NCI-H69 (cell line): ENCODE measurements at places on chromosomes 13 and 19.

- no peak for DNase-seq
These were observed 207.3 kb downstream of the TEX29 start for GRCh38 chr13:111527614-111528229.

GRCh38 chr13:50951366-50951765 is 41.8 kb downstream of the RNASEH2B start:
- DNase-seq, result no peak

- DNase-seq, result no peak
These were observed 4.9 kb downstream of the TMED1 start for GRCh38 chr19:10830931-10831779.

DNA sequence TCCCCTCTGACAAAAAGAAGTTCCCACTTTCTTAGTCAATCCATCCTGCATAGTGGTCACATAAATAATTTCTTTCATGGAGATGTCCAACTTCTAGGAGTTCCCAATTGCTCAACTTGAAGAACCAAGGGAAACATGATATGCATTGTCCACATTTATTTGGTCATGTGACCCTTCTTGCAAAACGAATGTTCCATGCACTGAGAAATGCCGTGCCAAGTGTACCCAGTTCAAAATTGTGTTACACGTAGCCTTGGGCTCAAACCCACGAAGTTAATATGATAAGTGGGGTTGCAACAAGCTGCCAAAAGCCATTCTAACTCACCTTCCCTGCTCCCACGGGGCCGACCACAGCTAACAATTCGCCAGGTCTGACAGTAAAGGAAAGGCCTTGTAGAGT is 113.1 kb downstream of the ABCC4 start:
- no peak for DNase-seq

DNA sequence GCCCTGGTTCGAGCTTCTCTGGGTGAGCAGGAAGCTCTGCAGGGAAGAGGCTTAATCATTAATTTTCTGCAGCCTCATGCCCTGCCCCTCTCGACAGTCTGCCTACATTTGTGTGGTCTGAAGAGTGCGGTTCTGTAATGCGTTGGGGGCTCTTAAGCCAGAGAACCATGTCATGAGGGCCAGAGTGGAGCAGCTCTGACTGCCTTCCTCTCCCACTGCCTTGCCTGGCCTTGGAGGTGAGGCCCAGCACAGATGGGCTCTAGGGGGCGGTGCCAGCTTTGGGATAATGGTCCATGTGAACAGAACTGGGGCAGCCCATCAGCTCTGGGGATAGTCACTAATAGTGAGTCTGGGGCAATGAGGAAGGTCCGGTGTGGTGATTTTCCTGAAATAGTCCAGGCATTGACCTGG is 5.7 kb downstream of the FGF9 start:
- DNase-seq, result peak; percentile 44

DNA sequence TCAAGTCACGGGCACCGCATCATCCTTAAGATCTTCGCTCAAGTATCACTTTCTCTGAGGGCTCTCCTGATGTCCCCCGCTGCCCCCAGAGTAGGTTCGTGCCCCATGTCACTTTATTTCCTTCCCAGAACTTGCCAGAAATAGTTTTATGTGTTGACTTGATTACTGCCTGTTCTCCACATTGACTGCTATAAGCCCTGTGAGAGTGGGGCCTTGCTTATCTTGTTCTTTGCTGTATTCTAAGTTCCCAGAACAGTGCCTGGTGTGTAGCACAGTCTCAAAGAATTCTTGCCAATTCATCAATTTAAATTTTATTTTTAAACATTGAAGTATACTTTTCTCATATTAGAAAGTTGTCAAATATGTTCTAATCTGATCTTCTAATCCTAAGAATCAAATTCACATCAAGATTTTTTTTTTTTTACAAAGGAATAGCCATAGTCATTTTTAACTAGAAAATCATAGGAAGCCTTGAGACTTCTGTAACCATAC is 32.1 kb upstream of the GPR183 start:
- no peak for DNase-seq

GRCh38 chr13:39931505-39931904 is 276.0 kb downstream of the COG6 start:
- DNase-seq, result no peak

GRCh38 chr13:94988654-94989053 is 276.3 kb upstream of the SOX21 start:
- no peak for DNase-seq

DNA sequence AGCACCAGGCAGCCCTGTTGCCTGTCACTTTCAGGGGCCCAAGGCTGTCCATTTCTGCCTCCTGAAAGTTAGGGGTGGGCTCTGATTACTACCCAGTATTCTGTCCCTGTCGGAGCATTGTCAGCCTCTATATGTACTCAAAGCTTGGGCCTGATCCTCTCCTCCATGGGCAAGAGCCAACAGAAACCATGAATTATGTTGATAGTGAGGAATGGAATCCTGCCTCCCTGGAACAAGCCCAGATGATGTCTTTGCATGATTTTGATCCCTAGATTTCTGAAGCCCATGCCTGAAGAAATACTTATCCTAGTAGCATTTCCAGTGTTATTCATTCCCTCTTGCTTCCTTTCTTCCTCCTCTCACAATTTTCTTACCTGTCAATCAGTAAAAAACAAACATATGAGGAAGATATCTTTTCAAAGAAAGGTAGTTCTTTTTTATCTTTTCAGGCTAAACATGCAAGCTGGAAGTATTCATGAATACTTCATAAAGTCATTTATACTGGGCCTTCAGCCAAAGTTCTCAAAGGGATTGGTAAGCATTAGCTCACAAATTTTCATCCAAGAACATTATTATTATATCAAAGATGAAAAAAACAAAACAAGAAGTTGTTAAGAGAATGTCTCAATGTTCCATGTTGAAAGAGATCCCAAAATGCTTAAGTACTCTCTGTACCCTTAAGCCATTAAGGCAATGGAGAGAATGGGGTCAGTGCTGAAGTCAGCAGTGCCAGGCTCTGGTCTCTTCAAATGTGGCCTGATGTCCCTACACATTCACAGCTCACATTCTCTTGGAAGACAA is 171.7 kb downstream of the NHLRC3 start:
- no peak for DNase-seq

DNA sequence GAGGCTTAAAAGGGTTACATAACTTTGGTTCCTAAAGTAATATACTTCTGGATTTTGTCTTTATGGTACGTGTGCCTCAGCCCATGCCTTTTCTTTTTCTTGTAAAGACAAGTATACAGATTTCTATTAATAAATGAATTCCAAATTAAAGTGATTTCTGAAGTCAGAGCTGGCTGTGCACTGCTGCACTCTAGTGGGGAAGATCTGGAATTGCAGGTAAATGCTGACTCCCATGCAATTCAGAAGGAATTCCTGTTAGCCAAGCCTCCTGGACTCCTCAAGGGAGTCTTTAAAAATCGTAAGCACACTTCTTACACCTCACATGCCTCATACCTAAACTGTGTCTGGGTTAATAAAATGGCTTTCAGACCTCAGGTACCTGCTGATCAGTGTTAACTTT is 118.4 kb upstream of the SLC7A1 start:
- DNase-seq, result no peak

DNA sequence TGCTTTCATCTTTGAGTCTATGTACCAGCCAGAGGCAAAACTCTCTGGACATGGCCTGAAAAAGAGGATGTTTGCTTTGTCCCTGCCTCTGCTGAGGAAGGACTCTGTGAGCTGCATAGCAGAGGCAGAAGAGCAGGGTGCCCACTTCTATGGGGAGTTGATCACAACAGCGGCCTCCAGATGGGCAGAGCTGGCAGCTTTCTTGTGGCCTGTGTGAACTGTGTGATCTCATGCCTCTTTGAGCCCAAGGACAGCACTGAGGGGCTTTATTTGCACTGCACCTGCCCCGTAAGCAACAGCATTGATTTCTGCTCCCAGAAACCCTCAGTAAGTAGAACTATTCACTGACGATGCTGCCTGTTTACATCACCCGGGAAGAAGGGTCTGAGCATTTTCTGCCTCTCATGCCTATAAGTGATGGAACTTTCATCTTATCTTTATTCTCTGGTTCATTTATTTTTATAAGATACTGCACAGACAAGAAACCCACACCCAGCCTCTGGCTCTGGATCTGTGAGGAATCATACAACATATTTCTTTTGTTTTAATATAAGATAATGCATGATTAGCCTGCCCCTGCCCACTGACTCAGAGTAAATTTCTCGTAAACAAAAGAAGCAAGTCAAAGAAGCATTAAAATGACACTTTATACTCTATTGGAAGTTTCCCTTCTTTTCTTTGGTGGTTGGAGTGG is 244.2 kb upstream of the SOX21 start:
- no peak for DNase-seq

DNA sequence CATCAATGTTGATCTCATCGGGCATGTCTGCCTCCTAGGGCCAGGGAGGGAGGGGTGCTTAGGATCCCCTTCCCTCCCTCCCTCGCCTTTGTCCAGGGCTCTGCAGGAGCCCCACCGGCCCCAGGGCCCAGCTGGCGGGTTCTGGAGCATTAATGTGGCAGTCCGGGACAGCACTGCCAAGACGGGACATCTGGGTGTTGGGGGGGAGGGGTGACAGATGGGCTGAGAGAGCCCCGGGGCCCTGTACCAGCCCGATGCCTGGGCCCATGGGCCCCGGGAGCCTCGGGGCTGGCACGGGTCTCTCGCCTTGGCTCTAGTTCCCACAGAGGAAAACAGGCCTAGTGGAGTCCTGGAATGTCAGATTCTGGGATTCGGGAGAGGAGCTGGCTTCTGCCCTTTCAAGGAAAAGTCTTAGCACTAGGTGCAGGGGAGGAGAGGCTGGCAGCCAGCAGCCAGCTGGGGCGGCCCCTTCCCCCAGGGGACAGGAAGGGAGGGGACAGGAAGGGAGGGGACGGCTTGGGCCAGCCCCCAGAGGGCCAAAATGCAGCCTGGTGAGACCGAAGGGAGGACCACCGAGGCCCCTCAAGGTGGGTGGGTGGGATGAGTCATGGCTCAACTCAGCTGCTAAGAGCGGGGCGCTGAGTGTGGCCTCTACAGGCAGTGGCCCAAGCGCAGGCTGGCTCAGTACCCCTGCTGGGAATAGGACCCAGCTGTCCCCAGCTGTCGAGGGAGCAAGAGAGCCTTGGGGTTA is 3.1 kb downstream of the PPP1R14A start:
- no peak for DNase-seq

- DNase-seq, result no peak
These were observed 31.3 kb upstream of the ADGRL1 start for GRCh38 chr19:14237014-14237941.

DNA sequence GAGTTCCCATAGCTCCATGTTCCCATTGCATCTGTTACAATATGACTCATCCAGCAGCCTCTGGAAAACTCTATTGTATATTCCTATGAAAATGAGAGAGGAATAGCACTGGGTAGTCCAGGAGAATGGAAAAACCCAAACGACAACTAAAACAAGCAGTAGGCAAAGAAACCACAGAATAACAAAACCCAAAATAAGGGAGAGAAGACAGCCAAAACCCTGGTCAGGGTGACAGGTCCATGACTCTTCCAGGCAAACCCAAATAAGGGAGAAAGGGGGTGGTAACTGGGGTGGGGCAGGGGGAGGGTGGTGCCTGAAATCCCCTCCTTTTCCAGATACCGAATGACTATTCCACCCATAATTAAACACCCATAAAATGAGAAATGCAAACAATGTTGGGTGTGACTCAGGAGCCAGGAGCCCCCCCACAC is 4.0 kb upstream of the ZNF8 start:
- peak; percentile 43 for DNase-seq

DNA sequence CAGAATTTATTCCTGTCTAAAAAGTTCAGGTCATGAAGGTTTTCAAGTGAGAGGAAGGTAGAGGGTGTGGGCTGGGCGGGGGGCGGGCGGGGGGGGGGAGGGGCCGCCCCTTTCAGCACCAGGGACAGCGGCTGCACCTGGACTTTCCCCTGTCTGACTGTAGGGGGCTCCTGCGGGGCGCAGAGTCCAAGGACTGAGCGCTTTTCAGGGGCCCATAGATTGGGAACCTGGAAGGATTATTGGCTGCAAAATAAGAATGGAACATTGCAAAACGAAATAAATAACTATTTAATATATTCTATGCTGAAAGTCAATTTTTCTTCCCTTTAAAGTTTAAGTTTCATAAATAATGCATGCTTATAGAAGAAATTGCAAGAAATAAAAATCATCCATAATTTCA is 8.9 kb upstream of the CYP4F3 start:
- DNase-seq, result peak; percentile 18

GRCh38 chr19:36963280-36963679 is 47.1 kb downstream of the ZNF568 start:
- peak; percentile 93 for DNase-seq

GRCh38 chr19:7482584-7483439 is 6.0 kb downstream of the PEX11G start:
- peak; percentile 96 for DNase-seq

DNA sequence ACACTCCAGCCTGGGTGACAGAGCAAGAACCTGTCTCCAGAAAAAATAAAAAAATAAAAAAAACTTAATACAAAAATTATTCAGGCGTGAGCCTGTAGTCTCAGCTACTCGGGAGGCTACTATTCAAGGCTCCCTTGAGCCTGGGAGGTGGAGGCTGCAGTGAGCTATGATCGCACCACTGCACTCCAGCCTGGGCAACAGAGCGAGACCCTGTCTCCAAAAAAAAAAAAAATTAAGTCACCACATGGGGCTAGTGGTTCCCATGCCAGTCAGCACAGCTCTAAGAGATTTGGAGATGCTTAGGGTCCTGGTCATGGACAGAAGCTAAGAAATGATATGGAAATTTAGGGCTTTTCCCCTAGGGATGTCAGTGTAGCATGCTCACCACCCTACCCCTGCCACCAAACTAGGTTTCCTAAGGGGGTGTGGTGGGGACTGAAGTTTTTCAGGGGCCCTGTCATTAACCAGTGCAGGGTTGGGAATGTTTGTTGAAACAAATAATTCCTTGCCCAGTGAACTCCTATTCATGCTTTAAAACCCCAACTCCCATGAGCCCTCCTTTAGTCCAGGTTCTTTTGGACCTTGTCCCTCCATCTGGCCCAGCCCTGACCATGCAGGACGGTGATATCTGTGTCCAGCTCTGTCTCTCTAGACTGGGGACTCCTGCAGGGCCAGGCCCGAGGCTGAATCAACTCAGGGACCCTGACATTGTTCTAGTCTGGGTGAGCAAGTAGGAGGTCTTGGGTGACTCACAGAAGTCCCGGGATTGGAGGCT is 1.8 kb downstream of the FCHO1 start:
- DNase-seq, result no peak

DNA sequence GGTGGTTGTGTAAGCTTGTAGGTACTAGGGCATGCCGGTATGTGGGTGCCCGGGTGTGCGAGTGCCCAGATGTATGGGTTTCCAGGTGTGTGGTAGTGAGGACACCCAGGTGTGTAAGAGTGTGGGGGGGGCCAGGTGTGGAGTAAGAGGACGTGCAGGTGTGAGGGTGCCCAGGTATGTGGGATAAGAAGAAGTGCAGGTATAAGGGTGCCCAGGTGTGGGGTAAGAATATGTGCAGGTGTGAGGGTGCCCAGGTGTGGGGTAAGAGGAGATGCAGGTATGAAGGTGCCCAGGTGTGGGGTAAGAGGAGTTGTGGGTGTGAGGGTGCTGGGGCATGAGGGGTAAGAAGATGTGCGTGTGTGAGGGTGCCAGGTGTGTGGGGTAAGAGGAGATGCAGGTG is 14.3 kb downstream of the MARK4 start:
- DNase-seq, result no peak

GRCh38 chr19:55173714-55174409 is 6.2 kb downstream of the SYT5 start:
- peak; percentile 85 for DNase-seq

- DNase-seq, result peak; percentile 85
These were observed 161.4 kb downstream of the TM9SF2 start for GRCh38 chr13:99662678-99663077.
